Memory B cell (primary cell): ENCODE measurements at places on chromosomes 11 and 22.

- DNase-seq, result peak; percentile 58
These were observed 6.5 kb downstream of the ADORA2A start for GRCh38 chr22:24433828-24434470.

GRCh38 chr11:72430741-72431570 is 3.4 kb downstream of the CLPB start:
- DNase-seq, result peak; percentile 16

DNA sequence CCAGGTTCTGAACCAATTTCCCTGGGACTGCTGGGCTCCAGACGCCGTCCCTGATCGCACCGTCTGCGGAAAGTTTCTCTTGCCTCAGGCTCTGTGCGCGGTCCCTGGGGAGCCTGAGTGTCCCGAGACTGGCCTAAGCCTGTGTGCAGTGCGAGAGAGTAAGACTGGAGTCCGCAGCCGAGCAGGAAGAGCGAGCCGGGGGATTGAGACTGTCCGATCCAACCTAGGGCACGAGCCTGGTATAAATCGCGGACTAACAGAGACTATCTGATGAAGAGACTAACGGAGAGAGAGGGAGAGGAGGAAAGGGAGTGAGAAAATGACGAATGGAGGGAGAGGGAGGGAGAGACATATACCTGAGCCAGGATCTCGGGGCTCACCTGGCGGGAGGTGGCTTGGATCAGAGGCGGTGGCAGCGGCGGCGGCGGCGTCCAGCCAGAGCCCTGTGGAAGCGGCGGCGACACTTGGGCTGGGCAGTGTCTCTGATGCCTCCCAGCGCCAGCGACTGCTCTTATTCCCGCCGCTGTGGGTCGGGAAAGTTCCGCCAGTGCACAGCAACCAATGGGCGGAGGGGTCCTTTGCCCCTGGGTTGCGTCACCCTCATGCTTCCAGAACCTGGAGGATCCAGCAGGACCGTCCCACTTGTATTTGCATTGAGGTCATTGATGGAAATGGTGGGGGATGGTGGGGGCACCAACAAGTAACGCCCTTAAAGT is at the start of gene CALCA:
Gene CALCA (minus strand): TSS at position 487 of the 716 bp plus-strand sequence. CDS start 1,159 bp downstream, outside the sequence.
- DNase-seq, result no peak

DNA sequence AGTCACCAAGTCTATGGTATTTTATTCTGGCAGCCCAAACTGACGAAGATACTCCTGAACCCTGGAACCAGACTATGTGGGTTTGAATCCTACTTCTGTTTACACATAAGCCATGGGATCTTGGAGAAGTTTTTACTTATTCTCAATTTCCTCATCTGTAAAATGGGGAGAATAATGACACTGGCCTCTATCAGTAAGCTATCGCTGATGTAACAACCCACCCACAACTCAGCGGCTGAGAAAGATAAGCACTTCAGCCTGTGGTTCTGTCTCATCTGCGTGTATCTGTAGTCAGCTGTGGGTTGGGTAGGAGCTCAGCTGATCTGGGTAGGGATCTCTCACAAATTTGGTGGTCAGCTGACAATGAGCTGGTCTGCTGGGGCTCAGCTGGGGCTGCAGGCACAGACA is 68.0 kb upstream of the ALX4 start:
- DNase-seq, result no peak

- DNase-seq, result no peak
These were observed 22.2 kb upstream of the UBASH3B start for GRCh38 chr11:122633219-122633829.

DNA sequence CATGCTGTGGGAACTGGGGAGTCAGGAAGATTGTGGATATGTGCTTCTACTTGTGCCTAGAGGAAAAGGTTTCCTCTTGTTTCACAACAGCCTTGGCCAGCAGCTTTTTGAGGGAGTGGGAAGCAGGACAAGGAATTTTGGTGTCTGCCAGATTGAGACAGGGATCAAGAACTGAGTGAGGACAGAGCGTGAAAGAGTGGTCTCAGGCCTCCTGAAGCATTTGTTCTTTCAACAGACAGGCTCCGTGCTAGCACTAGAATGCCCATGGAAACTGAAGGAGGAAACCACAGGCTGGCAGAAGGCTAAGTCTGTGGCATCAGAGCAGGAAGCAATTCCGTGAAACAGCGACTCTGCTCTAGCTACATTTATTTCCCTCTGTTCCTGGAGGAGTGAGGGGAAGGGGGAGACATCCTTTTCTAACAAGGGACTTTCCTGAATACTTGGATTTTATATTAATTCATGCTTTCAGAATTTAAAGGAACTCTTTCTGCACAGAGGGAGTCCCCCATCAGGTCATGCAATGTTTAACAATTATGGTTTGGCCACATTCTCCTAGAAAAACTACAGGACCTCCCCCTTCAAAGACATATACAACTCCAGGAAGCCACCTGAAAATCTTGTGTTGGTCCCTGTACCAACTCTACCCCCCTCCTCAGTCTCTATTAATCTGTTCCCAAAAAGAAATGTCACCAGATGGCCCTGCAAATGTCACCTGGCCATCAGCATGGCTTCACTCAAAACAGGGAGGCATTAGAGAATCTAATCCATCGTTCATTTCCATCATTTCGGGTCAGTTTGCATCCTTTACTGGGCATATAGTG is 96.1 kb downstream of the SYT9 start:
- no peak for DNase-seq

GRCh38 chr11:16034074-16034473 is 322.3 kb downstream of the SOX6 start:
- DNase-seq, result no peak

DNA sequence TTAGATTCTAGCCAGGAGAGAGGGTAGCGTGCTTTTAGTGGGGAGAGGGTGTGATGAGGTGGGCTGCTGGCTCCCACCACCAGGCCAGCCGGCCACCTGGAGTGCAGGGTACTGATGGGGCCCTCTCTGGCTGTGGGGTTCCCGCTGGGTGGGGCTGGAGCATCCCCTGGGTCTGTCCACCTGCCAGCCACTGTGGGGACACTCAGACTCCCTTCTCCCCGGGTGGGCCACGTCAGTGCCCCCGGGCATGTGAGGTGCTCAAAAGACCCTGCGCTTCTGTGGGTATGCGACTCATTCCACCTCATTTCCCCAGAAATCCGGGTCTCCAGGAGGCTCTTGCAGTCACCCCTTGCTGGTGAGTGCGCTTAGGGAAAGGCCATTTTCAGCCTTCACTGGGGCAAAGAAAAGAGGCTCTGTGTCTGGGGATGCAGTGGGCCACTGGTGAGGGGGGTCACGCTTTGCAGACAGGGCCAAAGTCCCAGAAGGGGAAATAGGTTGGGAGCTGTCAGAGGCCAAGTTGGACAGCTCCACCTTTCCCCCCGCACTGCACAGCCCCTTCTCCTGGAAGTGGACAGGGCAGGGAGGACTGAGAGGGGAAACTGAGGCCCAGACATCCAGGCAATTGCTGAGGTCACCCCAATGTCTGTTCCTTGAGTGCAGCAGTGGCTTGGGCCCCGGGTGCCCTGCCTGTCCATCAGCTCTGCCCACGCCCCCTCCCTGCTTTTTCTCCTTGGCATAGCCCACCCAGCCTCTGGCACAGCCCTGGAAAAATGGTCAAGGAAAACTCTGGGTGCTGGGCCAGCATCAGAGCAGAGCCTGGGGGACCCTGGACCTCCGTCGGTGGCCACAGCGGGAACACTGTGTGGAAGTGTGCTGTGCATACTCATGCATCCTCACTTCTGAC is 53.3 kb downstream of the TPCN2 start:
- no peak for DNase-seq

GRCh38 chr22:37983860-37984791 is at the start of gene SOX10:
SOX10 (minus strand) TSS chr22:37984555; CDS start chr22:37983784, 771 bp downstream.
- no peak for DNase-seq

DNA sequence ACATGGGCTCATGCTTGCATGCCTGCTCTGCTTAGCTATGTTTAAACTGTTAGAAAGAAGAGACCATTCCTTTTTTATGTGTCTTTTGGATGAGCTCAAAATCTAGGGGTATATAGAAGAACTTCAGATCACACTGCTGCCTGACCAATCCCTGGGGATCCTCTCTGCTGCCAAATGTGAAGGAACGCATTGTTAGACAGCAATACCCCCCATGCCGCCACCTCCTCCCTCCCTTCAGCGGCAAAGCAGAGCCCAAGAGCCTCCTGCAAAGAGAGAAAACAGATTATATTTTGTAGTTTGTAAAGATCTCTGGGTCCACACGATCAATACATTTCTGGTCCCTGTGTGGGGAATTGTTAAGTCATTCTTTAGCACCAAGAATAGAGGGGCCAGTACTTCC is 677.6 kb downstream of the NTM start:
- DNase-seq, result no peak

DNA sequence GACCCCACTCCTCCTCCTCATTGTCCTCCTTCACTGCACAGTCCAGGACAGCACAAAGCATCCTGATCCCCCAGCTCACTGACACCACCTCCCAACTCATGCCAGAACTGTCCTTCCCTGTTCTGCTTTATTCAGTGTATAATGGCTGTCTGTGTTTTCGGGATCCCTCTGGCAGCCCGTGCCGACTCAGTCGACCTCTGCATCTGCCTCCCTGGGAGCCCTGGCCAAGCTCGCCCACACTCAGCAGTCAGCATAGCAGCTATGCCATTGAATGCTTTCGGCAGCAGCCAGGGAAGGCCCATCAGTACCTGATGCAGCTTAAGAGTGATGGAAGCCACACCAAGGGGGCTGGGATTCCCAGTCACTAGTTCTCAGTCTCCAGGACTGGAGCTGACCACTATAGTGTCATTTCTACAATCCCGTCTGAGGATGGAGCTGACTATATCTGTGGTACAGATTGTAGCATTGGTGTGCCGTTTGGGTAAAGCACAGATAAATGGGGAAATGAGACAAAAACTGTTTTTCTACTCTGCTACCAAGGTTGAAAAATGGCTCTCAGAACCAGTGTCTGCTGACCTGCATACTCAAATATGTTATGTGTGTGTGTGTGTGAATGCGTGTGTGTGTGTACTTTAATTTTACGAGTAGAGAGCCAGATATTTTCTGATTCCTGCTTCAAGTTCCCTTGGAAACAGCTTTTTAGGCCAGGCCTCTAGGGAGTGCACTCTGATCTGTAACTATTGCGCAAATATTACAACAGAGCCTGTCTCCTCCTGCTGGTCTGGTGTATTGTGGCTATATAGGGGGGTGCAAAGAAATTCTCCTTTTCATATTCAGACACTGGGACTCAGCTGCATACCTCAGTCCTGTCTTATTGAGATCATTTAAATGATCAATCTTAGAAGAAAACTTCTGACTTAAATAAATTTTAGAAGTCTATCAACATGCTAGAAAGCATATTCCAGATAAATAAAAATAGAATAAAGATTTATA is 78.8 kb upstream of the TOP3B start:
- DNase-seq, result no peak

- DNase-seq, result no peak
These were observed 2.2 kb downstream of the TNNT3 start for GRCh38 chr11:1921574-1922141.

DNA sequence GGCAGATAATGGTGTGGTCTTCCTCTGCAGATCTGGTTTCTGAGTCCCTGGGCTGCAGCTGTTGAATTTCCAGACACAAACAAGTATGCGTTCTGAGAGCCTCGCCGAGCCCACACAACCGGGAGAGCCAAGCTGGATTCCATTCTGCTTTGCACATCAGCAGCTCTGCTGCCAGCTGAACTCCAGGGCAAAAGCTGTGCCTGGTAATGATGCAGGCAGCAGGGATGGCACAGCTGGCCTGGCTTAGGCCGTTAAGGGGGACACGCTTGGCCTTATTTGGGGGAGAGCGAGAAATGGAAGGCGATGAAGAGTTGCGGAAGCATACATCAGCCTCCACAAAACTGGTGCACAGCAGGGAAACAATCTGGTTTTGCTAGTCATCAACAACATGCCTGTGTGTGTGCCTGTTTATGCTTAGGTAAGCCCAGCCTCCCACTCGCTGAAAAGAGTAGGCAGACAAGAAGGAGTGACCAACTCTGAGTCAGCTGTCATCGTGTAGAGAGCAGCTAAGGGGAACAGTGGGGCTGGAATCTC is 25.1 kb downstream of the ADAMTS8 start:
- no peak for DNase-seq

DNA sequence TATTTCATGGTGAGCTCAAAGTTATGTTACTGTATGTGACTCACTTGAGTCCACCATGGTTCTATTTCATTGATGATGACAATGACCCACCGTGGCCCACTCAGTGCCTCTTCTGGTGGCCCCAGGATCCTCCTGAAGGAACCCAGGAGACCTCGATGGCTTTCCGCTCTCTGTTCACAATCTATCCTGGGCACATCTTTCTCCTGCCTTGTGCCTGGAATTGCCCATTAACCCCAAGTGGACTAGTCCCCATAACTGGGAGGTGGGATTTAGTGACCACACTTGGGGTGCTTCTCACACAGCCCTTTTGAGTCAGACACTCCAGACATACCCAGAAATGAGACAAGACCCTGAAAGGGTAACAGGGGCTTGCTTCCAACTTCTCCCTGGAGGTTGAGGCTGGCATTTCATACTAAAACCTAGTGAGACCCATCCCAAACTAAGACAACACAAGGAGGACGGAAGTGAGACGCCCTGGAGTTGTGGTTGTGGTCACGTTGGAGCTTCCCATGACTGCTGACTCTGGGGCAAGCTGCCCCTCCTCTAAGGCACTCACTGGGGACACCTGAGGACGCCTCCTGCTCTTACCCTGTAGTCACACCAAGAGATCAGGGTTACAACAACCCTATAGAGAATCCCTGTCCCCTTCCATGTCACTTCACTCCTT is 22.1 kb downstream of the IGLL5 start:
- no peak for DNase-seq

DNA sequence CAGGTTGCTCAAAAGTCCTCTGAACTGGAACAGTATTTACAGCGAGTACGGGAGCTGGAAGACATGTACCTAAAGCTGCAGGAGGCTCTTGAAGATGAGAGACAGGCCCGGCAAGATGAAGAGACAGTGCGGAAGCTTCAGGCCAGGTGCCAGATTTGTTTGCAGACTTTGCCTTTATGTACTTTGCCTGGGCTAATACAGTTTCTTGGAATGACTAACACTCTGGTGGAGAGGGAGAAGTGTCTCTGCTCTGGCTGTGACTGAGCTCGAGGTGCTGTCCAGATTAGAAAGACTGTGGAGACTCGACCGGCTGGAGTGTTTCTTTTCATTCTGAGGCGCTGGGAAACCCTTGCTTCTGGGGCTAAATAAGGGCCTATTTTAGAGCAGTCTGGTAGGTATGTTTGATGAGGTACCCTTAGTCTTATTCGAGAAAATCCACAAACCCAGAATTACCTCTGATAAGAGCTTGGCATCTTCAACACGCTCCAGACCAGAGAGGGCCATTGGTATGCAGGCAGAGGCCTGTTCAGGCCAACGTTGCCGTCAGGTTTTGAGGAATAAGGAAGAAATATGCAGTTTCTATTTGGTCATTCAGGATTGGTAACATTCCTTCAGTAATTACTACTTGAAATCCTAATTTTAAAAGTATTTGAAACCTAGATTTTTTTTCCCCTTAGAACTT is 76.5 kb downstream of the SWAP70 start:
- no peak for DNase-seq

GRCh38 chr11:103683576-103683975 is 352.9 kb upstream of the DDI1 start:
- no peak for DNase-seq

GRCh38 chr11:133563505-133564025 is 31.3 kb upstream of the OPCML start:
- DNase-seq, result no peak
